SK-N-SH treated with all-trans-retinoic acid at 6 μM for 48 hours (cell line): ENCODE measurements at places on chromosomes 5 and 9.

- ATAC-seq, result no peak
These were observed 496.3 kb upstream of the GRIA1 start for GRCh38 chr5:152994033-152994680.

DNA sequence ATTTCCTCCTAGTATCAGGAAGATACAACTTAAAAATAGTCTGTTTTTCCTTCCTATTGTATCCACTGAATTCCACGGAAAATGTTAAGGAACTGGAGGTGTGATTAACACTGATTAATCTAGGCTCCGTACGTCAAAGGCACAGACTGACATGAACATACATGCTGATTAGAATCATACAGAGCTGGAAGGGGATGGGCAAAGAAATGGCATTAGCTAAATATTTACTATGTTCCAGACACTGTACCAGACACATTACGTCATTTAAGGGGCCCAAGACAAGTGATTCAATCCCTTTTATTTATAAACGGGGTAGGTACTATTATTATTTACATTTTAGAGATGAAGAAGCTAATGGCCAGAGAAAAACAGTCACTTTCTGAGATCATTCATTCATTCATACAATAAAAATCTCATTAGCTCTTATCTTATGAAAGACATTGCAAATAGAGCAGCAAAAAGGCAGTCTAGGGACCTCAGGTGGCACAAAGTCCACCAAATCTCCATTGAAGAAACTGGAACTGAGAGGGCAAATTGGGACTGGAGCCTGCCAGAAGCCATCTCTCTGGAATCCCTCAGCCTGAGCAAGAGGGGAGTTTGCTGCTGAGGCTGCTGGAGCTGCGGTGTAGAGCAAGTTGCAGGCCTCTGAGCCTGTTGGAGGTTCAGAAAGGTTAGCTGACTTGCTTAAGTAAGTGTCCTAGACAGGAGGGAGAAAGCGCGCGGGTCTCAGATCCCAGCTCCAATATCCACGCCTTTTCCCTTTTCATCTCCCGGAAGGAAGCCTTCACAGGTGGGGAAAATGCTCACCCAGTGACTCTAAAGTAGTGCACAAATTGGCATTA lies 1.6 kb upstream of the TGFBR1 start:
- no peak for ATAC-seq

DNA sequence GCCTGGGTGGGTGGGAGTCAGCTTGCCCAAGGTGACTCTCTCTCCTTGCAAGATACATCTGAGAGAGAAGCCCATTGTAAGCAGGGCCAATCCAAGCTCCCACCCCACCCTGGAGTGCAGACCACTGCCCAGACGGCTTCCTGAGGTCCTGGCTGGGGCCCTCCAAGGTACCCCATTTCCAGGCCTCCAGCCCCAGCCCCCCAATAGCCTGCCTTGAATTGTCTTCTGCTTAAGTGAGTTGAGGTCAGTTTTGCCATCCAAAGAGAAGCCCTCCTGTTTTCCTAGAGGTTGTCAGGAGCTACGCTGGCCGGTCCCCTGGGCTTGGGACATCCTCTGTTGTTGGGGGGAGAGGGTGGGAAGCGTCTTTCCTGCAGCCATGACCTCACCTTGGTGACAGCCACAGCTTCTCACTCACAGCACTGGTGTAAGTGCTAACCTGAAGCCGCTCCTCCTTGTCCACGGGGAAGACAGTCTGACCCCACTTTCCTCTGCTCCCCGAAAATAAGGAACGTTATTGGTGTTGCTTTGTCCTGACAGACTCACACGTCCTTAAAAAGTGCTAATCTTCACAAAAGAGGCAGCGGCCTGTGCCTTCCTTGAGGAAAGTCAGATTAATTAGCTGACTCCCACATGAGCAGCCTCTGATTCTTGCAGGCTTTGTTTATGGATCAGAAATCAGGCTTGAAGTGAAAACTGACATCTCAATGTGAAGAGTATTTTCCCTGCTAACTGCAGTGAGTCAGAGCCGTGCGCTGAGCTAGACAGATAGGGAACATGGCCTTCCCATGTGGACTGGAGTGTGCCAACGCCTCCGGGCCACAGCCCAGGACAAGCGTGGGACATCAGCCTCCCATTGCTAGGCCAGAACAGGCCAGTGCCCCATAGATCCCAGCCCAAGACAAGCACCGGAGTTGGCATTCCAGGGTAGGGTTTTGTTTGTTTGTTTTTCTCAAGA lies 52.3 kb downstream of the ADAMTS2 start:
- no peak for ATAC-seq

DNA sequence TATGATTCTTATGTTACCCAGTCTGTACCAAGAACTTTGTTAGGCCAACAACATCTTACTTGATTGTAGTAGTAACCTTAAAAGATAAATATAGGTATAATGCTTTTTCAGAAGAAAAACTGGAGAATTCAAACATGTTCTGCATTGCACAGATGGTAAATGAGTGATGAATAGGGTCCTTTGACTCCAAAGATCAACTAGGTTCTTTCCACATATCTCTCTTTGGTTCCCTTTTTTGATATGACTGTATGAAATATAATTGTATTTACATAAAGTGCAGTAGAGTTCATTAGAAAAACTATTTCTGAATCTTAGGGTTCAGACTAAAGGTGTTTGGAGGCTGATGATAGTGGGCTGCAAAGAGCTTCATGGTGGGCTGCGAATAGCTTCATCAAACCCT lies 150.5 kb upstream of the CDKN2B start:
- ATAC-seq, result no peak

DNA sequence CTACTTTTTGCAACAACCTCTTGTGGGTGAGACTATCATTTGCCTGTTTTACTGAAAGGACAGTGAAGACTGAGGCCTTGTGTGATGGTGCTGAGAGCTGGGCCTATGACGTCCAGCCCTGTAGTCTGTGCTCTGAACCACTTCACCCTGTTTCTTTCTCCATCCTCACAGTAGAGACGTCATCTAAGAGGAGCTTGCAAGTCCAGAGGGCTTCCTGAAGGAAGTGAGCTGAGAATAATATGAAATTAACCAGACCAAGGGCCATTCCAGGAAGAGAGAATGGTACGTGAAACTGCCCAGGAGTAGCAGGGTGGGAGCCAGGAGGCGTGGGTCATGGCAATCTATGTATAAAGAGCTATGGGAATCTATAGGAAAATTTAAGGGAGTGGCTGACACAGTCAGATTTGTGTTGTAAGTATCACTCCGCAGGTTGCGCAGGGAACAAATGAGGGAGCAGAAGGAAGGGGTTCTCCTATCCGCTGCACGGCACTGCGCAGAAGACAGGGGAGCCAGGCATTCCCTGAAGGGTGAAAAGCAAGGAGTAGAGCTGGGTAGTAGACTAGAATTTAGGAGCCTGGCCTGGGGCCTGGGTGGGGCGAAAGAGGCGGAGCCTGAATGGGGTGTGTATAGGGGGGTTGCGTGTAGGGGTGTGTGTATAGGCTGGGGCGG lies 596 bp upstream of the FGFR4 start:
- no peak; the same call in 2 of the 3 replicates for ATAC-seq

DNA sequence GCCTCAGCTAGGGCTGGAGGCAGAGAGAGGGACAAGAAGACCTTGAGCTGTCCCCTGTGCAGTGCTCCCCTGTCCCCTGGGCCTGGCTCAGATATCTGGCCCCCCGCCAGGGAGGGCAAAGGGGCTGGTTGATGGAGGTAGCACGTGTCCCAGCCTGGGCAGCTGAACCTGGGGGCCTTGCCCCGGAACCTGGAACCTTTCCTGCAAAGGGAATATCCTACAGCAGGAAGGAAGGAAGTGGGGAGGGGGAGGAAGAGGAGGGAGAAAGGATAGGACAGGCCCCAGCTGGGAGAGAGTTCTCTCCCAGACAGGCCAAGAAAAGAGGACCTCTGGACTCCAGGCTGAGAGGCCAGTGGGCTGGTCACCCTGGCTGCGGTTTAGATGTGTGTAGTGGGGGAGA lies 27.6 kb upstream of the PSD2 start:
- ATAC-seq, result no peak

DNA sequence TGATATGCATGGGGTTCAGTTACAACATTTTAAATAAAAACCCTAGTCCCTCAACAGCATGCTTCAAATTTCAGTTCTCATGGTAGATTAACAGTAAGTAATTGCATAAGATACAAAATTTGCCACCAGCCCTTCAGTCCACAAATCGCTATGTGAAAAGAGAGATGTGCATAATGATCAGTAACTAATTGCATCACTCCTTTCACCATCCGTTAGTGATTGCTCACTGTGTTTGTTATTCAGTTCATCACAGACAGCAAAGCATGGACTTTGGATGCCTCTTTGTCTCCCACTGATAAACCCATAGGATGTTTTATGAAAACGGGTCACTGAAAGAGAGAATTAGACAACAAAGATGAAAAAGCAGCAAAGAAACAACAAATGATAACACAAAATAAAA lies 103.2 kb downstream of the MCTP1 start:
- ATAC-seq, result no peak

GRCh38 chr5:174589011-174589410 lies 135.4 kb upstream of the MSX2 start:
- ATAC-seq, result no peak

GRCh38 chr9:127741831-127742434 lies 6.8 kb upstream of the TOR2A start:
- no peak for ATAC-seq
